ENCODE measurements at places on chromosomes 2 and 18.
A peak's percentile ranks its signal among the peaks of the same experiment; 100 is the strongest.

GRCh38 chr2:197514754-197515153, 1.1 kb upstream of the MOB4 start:
- no peak for DNase-seq

DNA sequence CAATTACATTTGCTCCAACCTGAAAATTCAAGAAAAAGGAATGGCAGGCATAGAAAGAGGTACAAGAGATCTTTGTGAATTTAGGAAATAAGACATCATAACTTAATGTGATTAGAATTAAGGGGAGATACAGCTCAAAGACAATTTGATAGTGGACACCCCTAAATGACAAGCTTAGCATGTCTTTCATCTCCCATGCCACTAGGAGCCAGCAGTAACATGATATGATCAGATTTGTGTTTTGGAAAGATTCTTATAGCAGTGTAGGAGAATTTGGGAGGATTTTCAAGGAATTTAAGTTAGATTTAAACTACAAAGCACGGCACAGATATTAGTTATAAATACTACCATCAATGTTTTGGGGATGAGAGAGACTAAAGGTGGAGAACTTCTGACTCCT, 340.8 kb downstream of the RDH14 start:
- DNase-seq = no peak

- DNase-seq = no peak
Observed at GRCh38 chr2:119249855-119250717, 26.5 kb downstream of the STEAP3 start.

DNA sequence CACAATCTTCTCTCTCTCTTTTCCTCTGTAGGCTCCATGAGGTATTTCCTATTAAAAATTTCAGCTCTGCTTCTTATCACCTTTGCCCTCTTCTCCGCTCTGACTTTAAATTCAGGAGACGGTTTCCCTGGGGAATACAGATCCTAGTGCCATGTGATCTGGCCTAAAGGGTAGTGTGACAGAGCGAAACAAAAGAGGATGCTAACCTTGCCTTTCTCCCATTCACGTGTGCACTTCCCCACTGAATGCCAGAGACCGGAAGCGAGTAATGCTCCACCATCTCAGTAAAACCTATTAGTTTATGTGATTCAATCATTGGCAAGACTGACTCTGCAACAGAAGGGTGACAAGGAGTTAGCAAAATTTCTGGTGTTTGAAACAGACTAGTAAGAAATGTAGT, 358.3 kb downstream of the ZNF521 start:
- no peak for DNase-seq

- peak; percentile 87 for DNase-seq
Observed at GRCh38 chr18:3652380-3653262, 202.6 kb downstream of the TGIF1 start.

- no peak for DNase-seq
Observed at GRCh38 chr18:57433482-57433881, 1.7 kb upstream of the ONECUT2 start.

DNA sequence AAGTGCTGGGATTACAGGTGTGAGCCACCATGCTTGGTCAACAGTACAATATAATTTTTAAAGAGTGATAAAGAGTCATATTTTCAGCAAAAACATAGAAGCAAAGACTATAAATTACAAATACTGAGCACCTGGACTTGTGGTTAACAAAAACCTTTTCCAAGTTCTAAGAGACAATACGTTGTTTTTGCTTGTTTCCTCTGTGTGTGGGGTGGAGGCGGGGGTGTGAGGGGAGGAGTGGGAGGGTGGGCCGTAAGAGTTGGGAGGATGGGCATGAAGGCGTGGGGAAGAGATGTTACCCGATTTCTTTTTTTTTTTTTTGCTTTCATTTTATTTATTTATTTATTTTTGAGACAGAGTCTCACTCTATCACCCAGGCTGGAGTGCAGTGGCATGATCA, 78.0 kb upstream of the WIPF1 start:
- DNase-seq = no peak

DNA sequence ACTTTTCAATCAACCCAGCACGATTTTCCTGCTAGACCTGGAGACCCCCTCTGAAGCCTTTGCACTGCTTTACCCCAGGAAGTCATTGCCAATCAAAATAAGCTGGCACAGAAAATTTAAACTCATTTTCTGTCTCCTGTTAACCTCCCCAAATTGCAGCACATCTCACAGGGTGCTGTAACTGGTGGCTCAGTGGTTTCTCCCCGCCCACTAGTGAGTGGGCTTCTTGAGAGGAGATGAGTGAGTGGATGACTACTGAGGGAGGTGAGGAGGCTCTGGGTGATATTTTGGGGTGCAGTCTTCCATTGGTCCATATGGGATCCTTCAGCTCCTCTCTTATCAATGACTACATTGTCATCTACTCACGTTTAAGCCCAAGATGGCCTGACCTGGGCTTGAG, 239.8 kb upstream of the HS6ST1 start:
- no peak for DNase-seq

GRCh38 chr18:56907771-56908170, 239.1 kb upstream of the BOD1L2 start:
- DNase-seq = no peak

DNA sequence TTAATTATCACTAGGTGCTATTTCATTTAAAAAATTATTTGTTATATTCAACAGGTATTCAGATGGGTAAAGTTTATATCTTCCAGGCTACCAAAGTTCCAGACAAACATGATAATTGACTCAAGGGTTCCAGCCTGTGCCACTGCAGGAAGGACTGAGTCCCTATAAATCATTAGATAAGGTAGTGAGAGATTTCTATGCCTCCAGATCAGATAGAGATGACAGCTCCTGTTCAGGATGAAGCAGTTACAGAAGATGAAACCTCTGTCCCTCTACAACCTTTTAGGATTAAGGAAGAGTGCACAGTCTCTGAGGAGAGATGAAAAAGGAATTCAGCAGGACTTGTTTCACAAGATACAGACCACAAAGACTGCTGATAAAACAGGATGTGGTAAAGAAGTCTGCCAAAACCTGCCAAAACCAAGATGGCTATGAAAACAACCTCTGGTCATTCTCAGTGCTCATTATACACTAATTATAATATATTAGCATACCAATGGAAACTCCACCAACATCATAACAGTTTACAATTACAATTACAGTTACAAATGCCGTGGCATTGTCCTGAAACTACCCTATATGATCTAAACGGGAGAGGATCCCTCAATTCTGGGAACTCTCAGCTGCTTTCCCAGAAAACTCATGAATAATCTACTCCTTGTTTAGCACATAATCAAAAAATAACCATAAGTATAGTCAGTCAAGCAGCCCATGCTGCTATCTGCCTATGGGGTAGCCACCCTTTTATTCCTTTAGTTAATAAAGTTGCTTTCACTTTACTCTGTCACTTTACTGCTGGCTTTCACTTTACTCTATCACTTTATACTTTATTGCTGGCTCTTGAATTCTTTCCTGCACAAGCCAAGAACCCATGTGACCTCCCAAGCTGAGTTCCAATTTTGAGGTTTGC, 288.5 kb downstream of the PDE11A start:
- no peak for DNase-seq

DNA sequence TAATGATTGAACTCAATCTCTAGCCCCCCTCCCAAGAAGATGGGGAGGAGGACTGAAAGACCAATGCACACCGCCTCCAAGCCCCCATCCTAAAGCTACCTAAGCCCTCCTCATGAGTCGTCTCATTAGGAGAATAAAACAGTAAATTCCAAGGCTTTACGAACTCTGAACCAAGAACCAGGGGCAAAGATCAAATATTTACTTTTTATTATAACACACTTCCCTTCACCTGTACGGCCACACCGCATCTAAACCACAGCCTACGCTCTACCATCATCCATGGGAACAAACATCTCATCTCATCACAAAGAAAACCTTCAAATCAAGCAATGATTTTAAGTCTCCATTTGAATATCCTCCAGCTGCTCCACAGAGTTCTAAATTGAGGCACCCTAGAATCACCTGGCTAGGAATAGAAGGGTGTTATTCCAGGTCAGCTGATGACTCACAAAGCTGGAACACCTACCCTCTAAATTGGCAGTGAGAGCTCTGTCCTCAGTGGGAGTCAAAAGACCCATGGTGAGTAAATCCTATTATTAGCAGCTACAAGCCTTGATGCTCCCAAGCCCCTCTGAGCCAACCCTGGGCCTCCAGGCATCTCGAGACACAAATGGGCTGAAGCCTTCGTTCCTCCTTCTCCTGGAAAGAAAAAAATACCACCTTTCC, 45.6 kb upstream of the BZW1 start:
- DNase-seq = no peak

- DNase-seq = no peak
Observed at GRCh38 chr18:69929041-69929774, 18.5 kb downstream of the CD226 start.

GRCh38 chr18:32478317-32478716, 7.6 kb upstream of the GAREM1 start:
- no peak for DNase-seq
